Naive thymus-derived CD8-positive, alpha-beta T cell (primary cell): ENCODE measurements at places on chromosomes 11 and 22.

- no peak for DNase-seq
These were observed 559.9 kb downstream of the MN1 start for GRCh38 chr22:27241430-27242321.

- DNase-seq = no peak
These were observed 546 bp downstream of the GNB1L start for GRCh38 chr22:19853879-19854777.

GRCh38 chr11:123166071-123166559, 28.9 kb downstream of the CLMP start:
- DNase-seq = no peak

DNA sequence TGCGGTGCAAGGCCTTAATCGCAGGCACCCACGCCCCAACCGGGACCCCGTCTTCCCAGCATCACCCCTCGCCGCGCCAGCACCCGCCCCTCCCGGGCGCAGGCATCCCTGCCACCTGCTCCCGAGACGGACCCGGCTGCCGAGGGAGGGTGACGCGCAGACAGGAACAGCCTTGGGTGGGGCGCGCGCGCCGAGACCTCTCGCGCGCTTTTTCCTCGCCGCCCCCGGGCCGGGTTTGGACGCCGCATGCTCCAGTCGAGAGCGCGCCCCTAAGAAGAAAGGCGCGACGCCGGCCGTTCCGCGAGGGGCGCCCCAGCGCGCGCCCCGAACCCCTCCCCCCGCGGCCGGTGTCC, 504 bp downstream of the CFL1 start:
- peak; percentile 73 for DNase-seq

- DNase-seq = no peak
These were observed 51.7 kb downstream of the BRD1 start for GRCh38 chr22:49775867-49776511.

GRCh38 chr11:33615751-33616150, 84.9 kb downstream of the C11orf91 start:
- no peak for DNase-seq
